ENCODE measurements at places on chromosomes 3 and 15.

GRCh38 chr15:71249986-71250385 is 134.7 kb downstream of the THSD4 start:
- DNase-seq: no peak

- DNase-seq: no peak
Observed at GRCh38 chr3:43785551-43785950, 94.8 kb downstream of the ABHD5 start.

- no peak for DNase-seq
Observed at GRCh38 chr3:122409446-122409845, 6.4 kb downstream of the WDR5B start.

- DNase-seq: no peak
Observed at GRCh38 chr15:57354436-57355123, 21.7 kb upstream of the CGNL1 start.

DNA sequence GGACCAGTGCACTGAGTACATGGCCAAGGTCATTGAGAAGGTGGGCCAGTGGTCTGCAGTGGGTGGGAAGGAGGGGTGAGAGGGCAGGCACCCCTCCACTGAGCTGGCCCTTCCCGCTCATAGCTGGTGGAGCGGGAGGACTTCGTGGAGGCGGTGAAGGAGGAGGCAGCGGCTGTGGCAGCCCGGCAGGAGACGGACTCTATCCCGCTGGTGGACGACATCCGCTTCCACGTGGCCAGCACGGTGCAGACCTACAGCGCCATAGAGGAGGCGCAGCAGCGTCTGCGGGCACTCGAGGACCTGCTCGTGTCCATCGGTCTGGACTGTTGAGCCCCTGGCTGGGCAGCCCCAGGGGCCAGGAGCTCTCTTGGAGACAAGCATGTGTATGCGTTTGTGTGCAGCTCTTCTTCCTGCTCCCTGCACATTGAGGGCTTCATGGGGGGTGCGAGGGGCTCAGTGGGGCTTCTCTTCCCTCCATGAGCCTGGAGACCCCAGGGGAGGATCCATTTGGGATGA is 7.5 kb downstream of the ABTB1 start:
- DNase-seq: no peak

- DNase-seq: peak; percentile 67
Observed at GRCh38 chr15:51736751-51737521, 519 bp downstream of the LYSMD2 start.

DNA sequence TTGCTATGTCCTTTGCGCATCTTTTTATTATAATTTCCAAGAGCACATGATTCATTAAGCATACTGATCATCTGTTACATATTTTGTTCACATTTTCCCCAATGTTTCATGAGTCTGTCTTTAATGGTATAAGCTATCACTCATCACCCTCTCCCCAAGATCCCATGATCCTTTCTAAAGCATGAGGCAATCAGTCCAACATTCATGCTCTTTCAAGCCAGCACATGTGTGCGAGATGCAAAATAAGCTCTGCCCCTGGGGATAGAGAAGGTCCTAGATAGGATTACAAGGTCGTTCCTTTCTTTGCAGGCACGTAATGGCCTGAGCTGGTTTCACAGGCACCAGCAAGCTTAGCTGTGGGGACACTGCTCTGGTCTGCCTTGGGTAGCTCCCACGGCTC is 32.2 kb upstream of the B3GNT5 start:
- no peak for DNase-seq

- DNase-seq: no peak
Observed at GRCh38 chr3:39106281-39106811, 1.1 kb downstream of the GORASP1 start.

DNA sequence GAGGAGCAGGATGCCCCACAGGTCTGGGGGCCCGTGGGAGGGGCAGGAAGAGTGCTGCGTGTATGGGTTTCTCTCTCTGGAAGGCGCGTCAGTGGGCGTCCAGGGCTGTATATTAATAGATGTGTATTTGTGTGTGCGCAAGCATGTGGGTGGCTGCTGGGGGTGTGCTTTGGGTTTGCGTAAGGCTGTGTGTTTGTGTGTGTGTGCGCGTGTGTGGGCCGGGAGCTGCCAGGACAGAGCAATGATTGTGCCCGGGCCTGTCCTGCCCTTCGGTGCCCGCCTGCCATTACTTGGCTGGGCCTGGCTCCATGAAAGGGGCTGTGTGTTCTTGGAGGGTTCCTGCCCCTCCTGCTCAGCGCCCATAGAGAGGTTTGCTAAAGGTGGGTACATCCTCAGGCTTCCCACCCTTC is 16.3 kb downstream of the CSPG4 start:
- no peak for DNase-seq

DNA sequence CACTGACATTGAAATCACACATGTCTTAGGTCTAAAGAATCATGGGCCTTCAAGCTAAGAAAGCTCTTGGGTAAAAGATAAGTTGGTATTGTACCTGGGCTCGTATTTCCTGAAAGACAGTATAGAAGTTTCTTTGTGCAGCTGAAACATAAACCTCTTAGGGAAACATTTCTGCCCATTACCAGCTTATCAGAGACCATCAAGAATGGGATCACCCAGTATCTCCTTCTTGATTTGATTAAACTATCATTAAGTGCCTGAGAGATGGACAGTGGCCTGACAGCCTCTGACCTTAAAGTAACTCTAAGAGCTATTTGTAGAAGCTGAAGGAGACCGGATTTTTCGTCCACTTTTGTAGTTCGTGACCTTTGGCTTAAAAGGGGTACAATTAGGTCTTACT is 265.3 kb downstream of the ERC2 start:
- no peak for DNase-seq

GRCh38 chr3:121748680-121749275 is 763 bp downstream of the GOLGB1 start:
- DNase-seq: no peak

- no peak for DNase-seq
Observed at GRCh38 chr15:46961795-46962194, 755.5 kb upstream of the SEMA6D start.

DNA sequence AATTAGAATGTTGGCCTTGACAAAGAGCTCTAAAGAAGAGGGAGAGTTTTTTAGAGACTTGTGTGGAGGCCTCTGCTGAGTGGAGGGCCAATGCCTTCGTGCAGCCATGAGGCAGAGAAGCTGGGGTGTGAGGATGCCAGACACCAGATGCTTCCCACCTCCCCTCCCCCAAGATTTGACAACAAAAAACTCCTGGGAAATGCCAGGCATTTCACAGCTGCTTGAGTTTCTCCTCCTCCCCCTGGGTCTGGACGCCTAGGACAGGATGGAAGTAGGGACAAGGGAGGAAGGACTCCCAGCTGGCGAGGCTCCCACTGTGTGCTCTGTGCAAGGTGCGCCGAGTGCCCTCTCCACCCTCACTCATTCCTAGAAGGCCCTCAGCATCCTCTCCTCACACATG is 20.1 kb downstream of the TGM4 start:
- no peak for DNase-seq

DNA sequence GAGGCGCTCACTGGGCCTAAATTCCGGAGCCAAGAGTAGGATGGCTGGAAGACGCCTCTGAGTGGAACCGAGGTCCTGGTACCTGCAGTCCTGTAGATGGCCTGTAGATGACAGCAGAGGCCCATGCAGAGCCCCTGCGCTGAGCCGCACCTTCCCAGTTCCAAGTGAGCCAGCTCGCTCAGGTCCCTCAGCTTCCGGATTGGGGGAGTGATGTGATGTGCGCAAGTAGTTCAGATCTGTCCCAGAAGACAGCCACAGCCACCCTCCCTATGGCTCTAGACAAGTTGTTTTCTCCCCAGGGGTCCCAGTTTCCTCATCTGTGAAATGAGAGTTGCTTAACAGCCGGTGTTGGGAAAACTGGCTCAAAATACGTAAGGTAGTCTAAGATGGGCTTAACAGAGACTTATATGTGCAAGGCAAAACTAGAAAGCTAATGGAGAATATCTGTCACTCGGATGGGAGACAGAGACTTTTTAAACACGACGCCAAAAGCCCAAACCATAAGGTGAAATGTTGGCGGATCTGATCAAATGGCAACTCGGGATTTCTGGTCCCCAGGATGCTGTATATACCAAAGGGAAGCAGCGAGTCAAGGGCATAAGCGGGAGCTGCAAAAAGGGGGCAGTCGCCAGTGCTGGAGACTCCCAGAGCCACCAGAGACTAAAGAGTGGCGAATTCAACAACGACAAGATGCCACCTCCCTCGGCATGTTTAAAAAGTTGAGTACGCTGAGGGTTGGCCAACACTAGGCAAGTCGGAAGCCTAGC is 765 bp upstream of the MAPKAPK3 start:
- peak; percentile 88 for DNase-seq

GRCh38 chr3:114428044-114428595 is 134.3 kb downstream of the TIGIT start:
- DNase-seq: no peak

GRCh38 chr3:99866261-99866761 is 48.6 kb downstream of the CMSS1 start:
- no peak for DNase-seq

DNA sequence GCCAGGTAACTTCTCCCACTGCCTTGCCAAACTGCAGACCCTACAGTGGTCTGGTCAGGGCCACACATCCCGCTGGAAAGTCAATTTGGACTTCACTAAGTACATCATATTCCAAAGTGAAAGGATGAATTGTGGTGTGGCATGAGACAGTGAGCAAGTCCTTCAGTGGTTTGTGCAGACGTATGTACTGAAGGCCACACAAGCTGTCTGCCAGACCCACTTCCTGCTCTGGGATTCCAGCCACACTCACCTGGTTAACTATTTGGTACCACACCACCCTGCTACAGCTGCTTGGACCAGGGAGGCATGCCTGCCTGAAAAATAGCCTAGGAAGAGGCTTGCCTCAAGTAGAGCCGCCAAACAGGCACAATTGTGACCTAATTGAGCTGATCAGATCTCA is 94.1 kb upstream of the STRIT1 start:
- DNase-seq: no peak

DNA sequence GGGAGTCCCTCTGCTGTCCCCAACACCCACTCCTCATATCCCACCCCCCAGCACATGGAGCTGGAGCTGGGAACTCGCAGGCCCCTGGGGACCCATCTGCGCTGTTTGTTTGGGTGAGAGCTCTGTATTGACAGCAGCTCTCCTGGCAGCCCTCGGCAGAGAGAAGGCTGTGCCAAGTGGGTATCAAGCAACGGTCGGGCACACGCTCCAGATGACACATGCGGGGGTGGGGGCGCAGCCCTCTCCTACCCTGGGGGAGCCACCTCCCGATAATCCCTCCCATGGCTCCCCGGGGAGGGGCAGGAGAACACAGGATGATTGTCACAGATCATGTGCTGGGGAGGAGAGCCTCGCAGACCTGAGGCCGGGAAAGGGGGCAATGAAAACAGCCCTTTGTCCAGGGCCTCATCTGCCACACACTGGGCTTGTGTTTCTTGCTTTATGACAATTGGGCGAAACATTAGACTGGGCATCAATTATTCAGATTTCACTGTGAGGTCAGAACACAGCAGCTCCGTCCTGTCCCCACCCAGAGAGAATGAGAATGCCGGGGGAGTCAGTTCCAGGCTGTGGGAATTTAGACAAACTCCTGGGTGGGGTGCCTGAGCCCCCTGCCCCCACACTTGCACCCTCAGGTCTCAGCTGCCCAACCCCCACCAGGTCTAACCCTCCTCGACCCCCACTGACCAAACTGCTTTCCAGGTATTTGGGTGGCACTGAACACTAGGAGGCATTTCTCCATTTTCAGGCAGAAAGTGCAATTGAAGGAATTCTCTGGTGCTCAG is 46.4 kb upstream of the KLF13 start:
- no peak for DNase-seq

DNA sequence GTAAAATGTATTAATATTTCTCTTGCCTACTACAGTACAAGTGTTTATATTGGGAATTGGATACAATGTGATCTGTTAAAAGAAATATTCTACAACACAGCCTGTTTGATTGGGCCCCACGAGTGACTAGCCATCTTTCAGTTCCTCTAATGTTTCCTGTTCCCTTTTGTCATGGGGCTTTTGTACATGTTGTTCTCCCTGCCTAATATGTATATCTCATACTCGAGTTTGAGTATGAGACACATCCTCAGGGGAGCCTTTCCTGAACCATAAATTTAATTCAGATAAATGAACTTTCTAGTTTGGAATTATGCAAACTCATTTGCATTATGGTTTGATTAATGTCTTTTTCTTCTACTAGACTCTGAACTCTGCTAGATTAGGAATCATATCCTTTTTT is 65.5 kb downstream of the MEF2A start:
- no peak for DNase-seq

DNA sequence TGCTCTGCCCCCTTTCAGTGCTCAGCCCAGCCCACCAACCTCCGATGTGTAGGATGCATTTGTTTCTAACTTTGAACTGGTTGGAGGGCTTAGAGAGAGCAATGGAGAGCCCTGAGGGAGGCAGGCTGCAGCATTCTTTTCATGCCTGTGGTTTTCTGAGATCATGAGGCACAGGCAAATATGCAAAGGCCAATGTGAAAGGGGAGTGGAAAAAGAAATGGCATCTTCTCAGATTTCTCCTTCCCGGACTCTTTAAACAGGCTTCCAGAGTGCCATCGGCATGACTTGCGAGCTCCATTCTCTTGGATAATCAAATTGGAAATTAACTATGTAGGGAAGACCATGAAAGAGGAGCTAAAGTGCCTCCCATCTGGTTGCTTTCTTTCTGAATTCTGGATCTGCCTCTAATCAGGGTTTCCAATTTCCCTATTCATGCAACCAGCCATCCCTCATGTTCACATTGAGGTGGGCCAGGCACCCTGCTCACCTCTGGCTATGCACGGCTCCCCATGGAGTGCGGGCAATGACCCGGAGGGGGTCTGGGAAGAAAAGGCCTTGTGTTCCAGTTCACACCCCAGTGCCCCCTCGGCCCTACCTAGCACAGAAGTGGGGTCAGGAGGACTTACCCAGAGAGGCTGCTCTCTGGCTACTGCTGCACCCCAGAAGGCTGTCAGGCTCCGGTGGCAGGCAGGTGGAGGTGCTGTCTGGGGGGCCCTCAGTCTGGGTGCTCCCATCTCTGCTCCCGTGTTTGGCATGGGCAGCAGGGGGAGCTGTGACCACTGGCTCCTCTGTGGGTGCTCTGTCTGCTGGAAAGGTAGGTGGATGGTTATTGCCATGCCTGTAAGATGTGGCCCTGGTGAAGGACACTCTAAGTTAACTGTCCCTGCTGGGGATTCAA is 16.1 kb downstream of the AMOTL2 start:
- no peak for DNase-seq

DNA sequence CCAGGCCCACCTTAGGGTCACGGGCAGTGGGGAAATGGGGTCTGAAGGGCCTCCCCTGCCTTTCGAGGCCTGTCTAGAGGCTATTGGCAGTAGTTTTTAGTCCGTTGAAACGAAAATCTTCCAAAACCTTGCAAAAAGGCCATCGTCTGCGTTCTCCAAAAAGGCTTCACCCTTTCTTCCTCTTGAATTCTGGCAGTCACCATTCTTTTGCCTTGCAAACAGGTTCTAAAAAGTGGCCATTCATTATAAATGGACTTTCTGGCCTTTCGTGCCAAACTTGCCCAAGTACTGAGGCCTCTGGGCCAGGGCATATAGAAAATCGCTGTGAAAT is 367 bp upstream of the TARS3 start:
- no peak for DNase-seq

DNA sequence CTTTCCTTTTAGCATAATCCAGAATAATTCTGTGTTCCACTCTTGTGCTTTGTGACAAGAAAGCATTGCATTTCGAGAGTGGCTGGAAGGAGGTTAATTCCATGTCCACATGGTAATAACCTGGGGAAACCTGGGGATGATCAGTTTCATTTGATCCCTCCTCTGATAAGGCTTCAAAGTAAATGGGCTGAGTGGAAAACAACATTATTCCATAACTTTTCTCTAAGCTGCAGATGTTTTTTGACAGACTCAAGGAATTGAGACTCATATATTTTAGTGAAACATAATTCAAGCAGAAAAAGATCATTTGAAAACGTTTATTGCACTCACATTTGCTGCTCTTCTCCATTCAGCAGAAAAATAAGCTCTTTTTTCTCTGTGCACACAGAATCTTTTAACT is 44.6 kb downstream of the ROBO2 start:
- DNase-seq: no peak

GRCh38 chr3:85781806-85782205 is 823.0 kb downstream of the CADM2 start:
- DNase-seq: no peak

Measured in stimulated activated CD4-positive, alpha-beta T cell treated with anti-CD3 and anti-CD28 coated beads, Interleukin-2, amount 100 ng/mL, for 24 hours (primary cell).